ENCODE measurements at places on chromosomes 6 and 20.

- no peak for DNase-seq
These were observed 932.9 kb downstream of the QKI start for GRCh38 chr6:164347455-164347854.

DNA sequence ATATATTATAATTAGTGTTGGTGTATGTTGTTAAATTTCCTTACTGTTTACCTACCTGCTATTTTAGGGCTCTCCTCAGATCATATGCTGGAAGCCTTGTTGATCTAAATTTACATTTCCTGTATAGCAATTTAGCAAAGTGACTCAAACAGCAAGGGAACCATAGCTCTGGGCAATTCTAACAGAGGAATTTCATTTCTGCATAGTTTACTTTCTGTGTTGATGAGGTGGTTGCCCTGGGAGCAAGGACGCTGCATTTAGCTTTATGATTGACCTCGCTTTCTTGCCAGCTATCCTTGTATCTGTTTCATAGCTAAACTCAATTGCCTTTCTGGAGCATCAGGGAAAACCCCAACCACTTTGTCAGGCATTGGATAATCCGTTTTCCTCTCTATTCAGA is 810.8 kb downstream of the GRIK2 start:
- no peak for DNase-seq

- no peak for DNase-seq
These were observed 1.8 kb downstream of the RGS19 start for GRCh38 chr20:64077541-64077875.

DNA sequence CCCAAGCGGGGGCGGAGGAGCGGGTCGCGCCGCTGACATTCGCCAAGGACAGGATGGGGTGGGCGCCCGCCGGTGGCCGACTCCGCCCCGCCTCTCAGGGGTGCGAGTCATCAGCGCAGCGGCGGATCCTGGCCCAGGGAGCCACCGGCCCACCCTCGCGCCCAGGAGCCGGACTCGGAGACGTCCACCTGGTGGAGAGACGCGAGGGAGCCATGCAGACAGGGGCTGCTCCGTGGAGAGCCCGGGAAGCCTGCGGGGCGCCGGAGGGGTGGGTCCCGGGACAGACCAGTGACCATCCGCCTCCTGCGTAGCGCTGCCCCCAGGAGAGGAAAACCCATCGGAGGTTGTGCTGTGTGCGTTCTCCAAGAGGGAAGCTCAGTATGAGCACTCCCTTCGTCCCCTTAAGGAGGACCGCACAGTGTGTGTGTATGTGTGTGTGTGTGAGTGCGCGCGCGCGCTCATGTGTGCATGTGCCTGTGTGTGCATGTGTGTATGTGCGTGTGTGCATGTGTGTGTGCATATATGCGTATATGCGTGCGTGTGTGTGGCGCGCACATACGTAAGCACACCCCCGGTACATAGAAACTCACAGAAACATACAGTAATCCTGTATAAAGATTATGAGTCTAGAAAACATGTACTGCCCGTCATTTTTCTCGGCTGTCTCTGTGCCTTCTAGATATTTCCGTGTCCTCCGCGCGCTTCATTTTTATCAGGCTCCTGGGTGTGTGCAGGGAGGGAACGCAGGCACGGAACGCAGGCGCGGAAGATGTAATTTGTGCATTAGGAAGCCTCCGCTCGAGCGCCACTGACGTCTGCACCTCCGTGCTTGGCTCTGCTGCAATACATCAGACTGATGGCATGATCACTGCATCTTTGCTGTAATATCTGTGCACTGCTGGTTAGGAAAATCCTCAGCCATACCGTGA is 158.9 kb downstream of the TBXT start:
- DNase-seq, result no peak

DNA sequence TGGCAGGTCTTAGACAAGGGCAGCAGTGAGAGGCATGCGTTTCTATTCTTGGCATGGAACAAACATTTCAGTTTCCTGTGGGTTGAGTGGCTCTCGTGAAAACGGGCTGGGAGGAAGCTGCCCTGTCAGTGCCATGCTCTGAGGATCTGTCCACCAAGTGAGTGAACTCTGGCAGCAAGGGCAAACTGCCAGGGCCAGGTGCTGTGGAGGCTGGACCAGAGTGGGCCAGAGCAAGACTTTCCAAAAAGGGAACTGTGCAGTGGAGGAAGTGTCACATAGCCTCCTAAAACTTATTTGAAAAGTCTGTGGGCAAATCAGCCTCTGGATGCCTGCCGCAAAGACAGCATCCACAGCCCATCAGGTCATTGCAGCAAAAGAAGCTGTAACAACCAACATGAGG is 44.2 kb upstream of the TAB2 start:
- DNase-seq, result no peak

GRCh38 chr20:62675156-62675876 is 33.0 kb downstream of the SLCO4A1 start:
- DNase-seq, result no peak

DNA sequence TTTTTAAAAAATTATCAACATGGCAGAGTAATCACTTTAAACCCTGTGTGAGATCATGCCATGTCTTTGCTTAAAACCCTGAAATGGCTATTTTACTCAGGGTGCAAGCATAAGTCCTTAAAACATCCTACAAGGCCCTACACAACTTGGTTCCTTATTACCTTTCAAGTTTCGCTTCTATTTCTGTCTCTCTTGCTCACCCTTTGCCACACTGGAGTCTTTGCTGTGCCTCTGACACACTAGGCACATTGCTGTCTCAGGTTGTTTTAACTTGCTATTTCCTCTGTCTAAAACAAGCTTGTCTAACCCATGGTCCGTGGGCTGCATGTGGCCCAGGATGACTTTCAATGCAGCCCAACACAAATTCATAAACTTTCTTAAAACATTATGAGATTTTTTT is 55.6 kb downstream of the KIAA0408 start:
- no peak for DNase-seq

- no peak for DNase-seq
These were observed 67.0 kb downstream of the DNAAF9 start for GRCh38 chr20:3340443-3340842.

Data from ACHN (cell line).